ENCODE measurements at places on chromosomes 2 and 18.

DNA sequence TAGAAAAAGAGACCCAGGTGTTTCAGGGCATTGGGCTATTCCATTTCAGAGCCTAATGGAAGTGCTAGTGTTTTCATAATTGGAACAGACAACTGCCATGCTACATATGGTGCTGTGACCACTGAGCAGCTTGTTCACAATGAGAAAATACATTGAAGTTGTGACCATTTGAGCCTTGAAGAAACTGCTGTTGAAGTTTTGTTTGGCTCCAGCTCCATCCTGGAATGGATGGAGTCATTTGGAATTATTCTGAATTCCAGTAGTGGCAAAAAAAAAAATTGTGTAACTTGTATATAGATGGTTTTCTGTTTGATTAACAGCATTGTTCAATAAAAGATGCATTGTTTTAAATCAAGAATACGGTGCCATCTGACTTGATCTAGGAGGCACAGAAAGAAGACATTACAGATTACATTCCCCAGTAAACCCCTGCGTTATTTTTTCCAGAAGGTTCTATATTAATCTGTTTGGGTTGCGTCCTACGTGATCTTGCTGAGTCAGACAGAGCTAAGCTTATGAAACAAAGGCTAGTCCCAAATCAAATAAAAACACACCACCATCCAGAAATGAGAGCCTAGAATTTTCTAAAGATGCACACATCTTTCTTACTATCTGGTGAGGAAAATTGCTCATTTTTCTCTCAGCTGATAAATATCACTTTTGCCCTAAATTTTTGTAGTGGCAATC is 19.2 kb downstream of the FMNL2 start:
- no peak for DNase-seq

GRCh38 chr2:172951554-172951953 is 124.1 kb upstream of the MAP3K20 start:
- no peak for DNase-seq

DNA sequence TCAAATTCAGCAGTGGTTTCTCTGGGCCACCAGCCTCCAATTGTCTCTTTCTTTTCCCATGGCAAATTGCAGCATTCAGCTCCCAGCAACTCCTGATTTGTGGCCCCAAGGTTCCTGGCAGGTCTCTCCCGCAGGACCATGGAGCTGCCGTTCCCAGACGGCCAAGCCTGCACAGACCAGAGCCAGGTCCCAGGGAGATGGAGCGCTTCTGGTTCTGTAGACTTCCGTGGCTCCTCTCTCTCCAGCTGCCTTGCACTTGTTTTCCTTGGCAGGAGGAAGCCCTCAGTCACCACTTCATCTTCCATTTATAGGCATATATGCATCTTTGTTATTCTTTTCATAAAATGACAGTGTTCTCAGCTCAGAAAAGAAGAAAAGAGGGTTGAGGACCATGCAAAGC is 21.7 kb downstream of the TNP1 start:
- no peak for DNase-seq

DNA sequence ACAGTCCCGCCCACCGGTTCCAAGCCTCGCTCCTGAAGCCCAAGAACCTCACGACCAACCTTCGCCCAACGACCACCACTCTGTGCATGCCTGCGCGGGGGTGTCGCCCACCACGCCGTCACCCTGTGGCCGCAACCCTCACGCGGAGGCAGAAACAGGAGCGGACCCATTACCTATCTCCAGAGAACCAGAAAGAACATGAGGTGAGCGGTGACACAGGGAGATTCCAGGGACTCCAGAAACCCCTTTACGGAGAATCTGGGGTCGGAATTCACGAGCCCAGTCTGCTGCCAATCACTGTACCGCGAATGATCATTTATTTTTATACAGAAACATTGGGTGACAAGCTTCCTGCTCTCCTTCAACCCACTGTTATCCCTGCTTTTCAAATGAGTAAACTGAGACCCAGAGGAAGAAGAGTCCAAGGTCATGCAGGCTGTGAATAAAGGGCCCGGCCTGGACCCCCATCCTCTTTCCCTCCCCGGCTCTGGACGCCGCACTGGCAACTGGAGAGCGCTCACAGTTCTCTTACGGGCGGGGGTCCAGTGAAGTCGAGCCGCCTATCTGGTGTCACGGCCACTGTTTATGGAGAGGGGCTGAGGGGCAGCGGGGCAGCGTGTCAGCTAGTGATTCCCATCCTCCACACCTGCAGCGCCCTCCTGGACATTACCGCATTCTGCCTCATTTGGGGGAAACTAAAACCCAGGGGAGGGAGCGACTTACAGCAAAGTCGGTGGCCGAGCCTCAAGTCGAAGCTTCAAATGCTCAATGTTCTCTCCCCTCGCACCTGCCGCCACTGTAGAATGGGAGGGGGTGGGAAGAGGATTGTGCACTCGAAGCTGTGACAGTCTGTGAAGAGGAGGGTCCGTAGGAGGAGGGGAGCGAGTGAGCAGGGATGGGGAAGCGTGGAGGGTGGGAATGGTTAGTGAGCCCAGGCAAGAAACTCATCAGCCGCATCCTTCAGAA is 723 bp upstream of the SLC30A3 start:
- DNase-seq, result no peak

- no peak for DNase-seq
Observed at GRCh38 chr2:26170795-26171194, 2.1 kb upstream of the GAREM2 start.

GRCh38 chr2:38279201-38279600 is 97.9 kb downstream of the ATL2 start:
- no peak for DNase-seq

GRCh38 chr2:44949329-44950151 is 8.0 kb downstream of the SIX3 start:
- DNase-seq, result no peak

DNA sequence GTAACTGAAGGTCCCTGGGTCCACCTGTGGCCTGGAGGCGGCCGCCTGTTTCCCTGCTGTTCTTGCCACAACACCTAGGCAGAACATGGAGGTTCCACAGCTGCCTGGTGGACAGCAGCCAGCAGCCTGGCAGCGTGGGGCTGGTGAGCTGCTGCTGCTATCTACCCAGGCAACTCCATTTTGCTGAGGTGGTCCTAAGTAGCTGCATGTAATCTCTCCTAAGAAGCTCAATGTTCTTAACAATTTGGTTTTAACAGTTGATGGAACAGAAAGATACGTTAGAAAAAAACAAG is 66.7 kb downstream of the NDUFA10 start:
- DNase-seq, result no peak

DNA sequence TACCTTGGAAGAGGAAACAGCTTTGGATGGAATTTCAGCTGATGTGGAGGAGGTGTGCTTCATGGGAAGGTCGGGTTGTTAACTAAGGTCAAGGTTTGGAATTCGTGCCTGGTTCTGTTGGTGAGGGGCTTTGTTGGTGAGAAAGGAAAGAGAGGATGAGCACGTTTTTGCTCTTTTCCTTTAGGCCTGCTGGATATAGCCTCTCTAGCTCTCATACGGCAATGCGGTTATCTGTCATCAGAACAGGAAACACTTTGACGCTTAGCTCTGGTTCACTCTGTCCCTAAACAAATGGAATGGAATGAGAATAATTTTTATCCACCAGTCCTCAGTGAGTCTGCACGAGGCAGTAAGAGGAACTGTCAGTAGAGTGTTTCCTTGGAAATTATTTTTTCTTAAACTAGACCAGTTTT is 169.7 kb upstream of the NOSTRIN start:
- DNase-seq, result no peak

DNA sequence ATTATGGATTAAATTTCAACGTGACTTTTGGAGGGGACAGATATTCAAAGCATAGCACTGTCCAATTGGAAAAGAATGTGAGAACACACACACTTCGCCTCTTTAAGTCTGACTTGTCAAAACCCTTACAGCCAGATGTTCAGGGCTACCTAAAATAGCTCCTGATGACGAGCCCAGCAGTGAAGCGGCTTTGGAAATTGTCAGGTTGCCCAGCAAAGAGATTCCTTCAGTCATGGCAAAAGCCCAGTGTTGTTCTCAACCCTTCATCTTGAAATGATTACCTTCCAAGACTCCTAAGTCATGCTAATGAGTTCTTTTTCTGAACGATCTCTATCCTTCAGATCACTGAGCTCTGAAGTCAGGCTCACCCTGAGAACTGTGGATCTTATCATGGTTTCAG is 436.6 kb downstream of the LRATD1 start:
- no peak for DNase-seq

DNA sequence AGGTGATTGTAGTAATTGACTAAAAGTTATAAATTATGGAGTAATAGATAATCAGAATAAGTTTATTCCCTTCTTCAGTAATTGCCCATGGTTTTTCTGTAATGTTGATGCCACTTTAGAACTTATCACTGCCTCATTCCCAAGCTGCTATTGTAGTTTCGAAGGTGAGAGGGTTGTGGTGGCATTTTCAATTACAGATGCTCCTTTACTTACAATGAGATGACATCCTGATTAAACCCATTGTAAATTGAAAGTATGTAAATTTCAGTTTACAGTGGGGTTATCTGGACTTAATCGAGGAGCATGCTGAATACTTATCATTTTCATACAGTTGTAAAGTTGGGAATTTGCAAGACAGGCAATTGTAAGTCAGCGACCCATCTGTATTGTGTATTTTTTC is 2.9 kb downstream of the NDUFV2 start:
- no peak for DNase-seq

GRCh38 chr2:39640107-39640506 is 25.6 kb upstream of the TMEM178A start:
- DNase-seq, result no peak

GRCh38 chr2:229269941-229270340 is 1.1 kb downstream of the PID1 start:
- no peak for DNase-seq

DNA sequence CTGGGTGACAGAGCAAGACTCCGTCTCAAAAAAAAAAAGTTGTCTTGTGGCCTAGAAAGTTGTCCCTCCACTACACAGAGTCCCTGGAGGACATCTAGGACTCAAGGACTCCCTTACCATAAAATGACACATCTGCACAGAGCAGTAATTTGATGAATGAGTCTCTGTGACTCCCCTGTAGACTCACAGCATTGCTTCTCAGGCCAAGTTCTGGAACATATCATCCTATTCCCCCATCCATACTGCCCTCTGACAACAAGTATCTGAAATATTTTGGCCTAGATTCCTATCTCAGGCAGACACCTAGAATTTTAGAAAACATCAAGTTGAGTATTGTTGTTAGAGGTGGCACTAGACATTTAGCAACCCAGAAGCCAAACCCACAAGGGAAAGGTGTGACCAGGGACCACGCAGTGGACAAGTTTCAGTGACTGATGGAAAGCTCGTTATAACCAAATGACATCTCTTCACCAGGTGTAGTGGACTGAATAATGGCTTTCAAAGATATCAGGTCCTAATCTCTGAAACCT is 97.9 kb upstream of the ATP8B1 start:
- no peak for DNase-seq

- DNase-seq, result no peak
Observed at GRCh38 chr2:235073868-235074413, 122.1 kb downstream of the SH3BP4 start.

GRCh38 chr2:172098287-172098649 is 4.4 kb downstream of the DLX2 start:
- DNase-seq, result no peak
